ENCODE measurements at places on chromosomes 2 and 18.
A peak's percentile ranks its signal among the peaks of the same experiment; 100 is the strongest.

- DNase-seq = peak; percentile 30
Measured at GRCh38 chr2:58922245-58922644, 681.1 kb upstream of the FANCL start.

- peak; percentile 46 for DNase-seq
Measured at GRCh38 chr18:79765491-79766245, 32.1 kb upstream of the KCNG2 start.

- DNase-seq = no peak
Measured at GRCh38 chr2:19807346-19807745, 94.4 kb downstream of the TTC32 start.

- no peak for DNase-seq
Measured at GRCh38 chr2:179555691-179556283, 291.2 kb upstream of the SESTD1 start.

DNA sequence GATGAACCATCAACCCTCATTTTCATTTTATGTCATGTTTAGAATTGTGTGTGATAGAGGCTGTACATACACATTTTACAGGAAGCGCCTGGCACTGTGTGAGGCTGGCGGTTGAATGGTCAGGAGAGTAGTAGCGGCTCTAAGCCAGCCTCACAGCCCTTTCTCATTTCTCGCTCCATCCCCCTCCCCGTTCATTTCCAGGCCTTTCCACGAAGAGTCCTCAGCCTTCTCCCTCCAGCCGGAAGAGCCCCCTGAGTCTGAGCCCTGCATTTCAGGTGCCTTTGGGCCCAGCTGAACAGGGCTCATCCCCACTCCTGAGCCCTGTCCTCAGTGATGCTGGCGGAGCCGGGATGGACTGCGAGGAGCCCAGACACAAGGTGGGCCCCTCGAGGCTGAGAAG is 51.8 kb downstream of the STK25 start:
- no peak for DNase-seq

GRCh38 chr2:224584785-224585210 is 365 bp downstream of the CUL3 start:
- peak; percentile 64 for DNase-seq

GRCh38 chr2:132815516-132815915 is 145.5 kb upstream of the LYPD1 start:
- peak; percentile 82 for DNase-seq

- no peak for DNase-seq
Measured at GRCh38 chr2:147501968-147502367, 342.9 kb upstream of the ACVR2A start.

DNA sequence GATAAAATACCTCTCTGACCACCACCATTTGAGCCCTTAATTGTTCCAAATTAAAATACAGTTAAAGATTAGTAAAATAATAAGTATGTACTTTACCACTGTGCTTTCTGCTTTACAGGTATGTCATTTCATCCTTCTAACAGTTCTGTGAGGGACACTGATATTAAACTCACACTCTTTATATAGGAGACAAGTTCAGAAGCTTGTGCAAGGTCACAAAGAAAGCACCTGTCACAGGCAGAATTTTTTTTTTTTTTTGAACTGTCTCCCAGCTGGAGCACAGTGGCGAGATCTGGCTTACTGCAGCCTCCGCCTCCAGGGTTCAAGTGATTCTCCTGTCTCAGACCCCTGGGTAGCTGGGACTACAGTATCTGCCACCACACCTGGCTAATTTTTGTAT is 21.6 kb upstream of the GPR75 start:
- DNase-seq = no peak

- no peak for DNase-seq
Measured at GRCh38 chr2:107730898-107731297, 95.8 kb upstream of the RGPD4 start.

DNA sequence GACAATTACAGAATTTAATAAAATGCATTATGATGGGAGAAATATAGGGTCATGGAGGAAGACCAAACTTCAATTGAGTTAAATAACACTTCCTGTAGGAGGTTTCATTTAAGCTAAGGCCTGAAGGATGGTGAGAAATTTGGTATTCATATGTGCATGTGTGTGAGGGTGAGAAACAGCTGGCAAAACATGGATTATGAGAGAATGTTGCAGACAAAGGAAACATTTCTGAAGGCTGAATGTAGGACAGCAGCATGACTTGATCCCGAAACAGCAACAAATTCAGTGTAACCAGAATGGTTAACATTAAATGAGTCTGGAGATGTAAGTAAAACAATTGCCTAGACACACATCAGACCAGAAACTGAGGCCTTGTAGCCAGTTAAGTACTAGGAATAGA is 630.8 kb downstream of the NR4A2 start:
- no peak for DNase-seq

DNA sequence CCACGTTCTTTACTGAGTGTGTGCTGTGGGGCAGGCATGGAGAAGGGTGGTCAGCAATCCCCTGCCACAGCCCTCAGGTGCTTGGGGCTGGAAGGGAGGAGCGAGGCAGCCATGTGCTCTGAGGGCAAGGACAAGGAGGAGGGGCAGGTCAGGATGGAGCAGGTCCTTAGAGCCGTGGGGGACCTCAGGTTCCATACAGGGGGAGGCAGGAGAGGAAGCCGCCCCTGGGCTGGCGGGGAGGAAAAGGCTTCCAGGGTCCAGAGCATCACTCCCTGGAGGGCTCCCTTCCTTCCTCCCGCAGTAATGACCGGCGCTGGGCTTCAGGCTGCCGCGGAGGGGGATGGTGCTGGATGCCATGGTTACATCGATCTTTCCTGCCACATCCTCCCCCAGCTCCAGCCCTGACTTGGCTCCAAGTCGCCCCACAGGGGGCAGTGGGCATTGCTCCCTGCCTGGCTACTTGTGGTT is 6.6 kb downstream of the GAREM2 start:
- DNase-seq = no peak

- DNase-seq = no peak
Measured at GRCh38 chr2:100580367-100581276, 17.8 kb downstream of the PDCL3 start.

DNA sequence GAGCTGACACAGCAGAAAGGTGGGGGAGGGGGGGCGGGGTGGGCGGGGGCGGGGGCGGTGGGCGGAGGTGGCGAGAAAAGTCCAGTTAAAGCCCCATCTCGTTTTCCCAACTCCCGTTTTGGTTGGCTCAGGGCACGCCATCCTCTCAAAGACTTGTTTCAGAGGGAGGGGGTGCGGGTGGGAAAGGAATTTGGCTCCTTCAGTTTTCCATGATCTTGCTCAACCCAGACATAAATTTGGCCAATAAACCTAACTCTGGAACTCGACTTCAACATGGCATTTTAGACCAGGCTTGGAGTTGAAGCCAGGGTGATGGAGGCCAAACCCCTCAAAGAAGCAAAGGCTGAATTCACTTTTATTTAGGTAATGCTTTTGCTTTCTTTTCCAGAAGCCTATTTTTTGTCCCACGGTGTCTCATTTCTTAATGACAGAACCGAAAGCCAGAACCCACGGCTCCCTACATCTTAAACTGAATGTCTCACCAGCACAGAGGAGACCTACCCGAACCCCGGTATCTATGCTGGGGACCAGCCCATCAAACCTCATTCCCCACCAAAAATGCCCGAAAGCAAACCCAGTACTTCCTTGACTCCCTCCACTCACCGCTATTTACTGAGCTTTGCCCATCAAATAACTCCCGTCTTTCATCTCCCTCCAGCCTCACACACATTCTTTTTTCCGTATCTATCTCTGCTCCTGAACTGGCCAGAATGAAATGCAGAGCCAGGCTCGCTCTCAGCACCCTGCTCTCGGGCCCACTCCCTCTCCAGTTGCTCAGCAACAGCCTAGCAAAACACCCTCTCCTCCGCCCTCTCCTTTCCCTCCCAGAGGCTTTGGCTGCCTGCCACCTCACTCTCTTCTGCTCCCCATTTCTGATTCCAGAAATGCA is 4.3 kb downstream of the IGFBP5 start:
- peak; percentile 90 for DNase-seq

GRCh38 chr2:132980304-132980703 is 310.3 kb upstream of the LYPD1 start:
- DNase-seq = no peak

- no peak for DNase-seq
Measured at GRCh38 chr2:120893811-120894584, 158.3 kb downstream of the GLI2 start.

DNA sequence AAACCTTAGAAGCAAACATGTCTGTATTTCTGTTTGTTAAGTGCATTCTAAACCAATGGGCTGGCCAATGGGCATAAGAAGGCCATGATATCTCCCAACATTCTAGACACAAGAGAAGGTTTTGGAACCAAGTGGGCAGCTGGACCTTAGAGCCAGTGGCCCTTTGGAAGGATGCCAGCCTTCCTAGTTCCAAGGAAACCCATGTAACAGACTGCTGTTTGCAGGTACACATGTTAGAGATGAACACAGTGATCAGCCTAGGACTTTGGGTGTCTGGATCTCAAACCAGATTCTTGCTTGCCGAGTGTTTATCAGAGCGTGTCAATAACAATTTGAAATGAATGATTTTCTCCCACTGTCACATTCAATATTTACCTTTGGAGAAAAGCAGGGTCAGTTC is 97.5 kb upstream of the COPS8 start:
- DNase-seq = no peak

DNA sequence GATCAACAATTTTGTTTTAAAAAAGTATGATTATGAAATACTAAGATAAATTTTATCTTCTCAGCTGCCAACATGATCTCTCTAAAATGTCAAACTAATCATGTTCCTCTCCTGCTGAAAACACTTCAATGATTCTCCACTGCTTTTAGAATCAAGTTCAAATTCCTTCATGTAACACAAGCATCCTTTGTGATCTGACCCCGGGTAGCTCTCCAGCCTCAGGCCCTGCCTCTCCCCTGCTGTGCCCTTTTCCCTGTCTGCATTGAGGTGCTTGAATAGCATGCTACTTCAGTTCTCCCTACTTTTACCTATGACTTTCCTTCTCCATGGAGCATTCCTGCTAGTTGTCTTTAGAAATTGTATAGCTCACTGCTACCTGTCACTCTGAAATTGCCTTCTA is 274.8 kb downstream of the PDE11A start:
- no peak for DNase-seq

- no peak for DNase-seq
Measured at GRCh38 chr2:68734688-68735525, at the start of gene ARHGAP25. ARHGAP25 (plus strand) TSS chr2:68734811; CDS start chr2:68735200, 389 bp downstream.

DNA sequence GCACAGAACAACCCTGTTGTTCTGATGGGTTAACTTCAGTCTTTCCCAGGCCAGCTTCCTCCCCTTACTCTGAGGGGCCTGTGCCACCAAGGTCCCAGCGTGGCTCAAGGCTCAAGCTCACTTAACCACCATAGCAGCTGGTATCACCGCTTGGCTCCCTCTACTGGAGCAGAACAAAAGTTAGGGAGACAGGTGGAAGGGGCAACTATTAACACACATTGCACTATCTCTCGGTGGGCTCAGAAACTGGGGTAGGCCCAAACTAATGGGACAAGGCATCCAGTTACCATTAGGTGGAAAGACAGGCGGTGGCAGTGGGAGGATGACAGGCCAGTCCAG is 88.7 kb upstream of the ATL2 start:
- peak; percentile 35 for DNase-seq

DNA sequence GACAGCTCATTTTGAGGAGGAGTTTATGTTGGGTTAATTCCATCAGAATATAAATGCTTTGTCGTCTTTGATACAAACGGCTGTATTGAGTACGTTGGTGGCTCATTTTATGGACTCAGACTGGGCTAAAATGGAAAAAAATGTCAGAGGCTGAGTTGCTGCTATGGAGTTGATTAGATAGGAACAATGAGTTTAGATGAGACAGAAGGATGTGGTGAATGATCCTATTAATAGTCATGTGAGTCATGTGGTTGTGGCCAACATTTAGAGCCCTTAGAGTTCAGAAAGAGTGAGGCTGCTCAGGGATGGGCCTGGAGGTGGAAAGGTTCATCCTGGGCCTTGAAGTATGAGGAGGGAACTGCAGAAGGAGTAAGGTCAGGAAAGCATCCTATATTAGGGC is 434.2 kb downstream of the MEIS1 start:
- peak; percentile 93 for DNase-seq

- no peak for DNase-seq
Measured at GRCh38 chr18:6221602-6222014, 193.1 kb downstream of the L3MBTL4 start.

DNA sequence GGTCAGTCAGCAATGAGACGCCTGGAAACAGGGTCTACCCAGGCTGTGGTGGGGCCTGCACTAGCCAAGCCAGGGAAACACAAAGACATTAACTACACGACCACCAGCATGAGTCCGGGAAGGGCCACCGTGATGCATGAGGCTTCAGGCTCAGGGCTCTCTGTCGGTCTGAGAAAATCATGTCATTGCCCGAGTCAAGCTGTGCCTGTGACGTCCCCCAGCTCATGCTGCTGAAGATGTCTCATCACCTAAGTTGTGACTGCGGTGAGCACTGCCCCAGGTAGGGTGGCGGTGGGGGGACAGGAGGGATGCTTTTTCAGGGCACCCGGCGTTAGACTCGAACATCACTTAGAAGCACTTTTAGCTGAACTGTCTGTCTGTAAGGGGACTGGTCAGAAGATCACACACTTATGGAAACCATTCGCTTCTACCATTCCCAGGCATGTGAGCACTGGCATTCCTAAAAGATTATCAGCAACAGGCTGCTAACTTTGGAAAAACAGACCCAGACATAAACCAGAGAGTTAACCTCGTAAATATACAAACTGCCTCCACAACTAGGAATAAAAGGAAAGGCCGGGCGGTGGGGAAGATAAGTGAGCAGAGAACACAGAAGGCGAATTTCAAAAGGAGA is 234.5 kb downstream of the HDAC4 start:
- no peak for DNase-seq

GRCh38 chr2:224378701-224379097 is 23.2 kb downstream of the FAM124B start:
- no peak for DNase-seq

- no peak for DNase-seq
Measured at GRCh38 chr18:45836242-45837205, 11.0 kb downstream of the SIGLEC15 start.

DNA sequence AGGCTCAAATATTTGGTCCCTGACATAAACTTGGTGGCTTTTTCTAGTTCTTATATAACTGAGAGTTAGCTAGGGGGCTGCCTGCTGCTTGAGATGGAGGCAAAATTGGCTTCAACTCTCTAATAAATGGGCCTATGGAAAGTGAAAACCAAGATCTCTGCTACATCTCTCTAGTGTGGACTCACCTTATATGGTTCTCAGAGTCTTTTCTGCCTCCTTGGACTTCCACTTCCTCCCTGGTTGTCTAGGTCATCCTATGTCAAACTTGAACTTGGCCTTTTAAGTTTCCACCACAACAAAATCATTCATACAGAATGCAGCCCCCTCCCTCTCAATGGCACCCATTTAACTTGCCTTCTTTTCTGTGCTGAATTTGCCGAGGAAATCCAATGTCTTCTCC is 23.9 kb upstream of the ARHGAP25 start:
- DNase-seq = no peak

DNA sequence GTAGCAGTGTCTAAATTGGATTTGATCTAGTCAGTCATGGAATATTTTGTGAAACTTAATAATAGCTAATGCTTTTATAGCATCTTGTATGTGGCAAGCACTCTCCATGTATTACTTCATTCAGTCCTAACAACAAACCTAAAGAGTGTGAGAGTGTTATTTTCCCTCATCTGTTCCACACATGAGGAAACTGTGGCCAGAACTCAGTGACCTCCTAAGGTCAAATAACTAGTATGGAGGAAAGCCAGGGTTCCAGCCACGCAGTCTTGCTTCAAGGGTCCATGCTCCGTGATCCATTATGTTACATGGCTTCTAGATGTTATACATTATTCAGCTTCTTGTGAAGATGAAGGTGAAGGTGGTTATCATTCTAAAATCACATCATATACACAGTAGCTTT is 45.5 kb downstream of the TWSG1 start:
- peak; percentile 38 for DNase-seq

- DNase-seq = peak; percentile 5
Measured at GRCh38 chr2:204977914-204978313, 432.6 kb downstream of the PARD3B start.

GRCh38 chr2:203569677-203570316 is 34.7 kb upstream of the RAPH1 start:
- no peak for DNase-seq
